ENCODE measurements at places on chromosomes 2 and 18. TPM values are rescaled to one million over a fixed set of nuclear protein-coding genes. Genes with fewer than 3 reads are reported as not detected.

DNA sequence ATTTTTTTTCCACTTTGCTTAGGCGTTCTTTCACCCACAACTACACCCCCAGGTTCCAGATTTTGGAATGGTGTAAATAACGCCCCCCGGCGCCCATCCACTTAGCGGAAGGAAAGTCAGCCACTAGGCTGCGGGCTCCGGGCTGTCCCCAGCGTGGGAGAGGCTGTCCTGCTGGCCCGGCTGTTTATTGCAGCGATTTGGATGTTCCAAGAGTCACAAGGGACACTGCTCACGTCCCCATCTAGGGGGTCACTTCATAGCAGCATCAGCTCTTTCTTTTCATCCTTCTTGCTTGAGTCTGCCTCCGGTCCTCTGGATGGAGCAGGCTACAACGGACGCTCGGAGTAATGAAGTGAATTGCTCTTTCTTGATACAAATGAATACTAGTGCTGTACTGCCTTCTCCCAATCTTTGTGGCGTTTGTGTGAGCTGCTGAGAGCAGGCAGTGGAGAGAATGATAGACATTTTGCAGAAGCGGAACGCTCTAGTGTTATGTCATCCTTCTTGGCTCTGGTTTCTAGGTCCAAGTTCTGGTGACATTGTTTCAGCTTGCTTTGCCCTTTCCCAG is 50.7 kb upstream of the PAIP2B start:
- DNase-seq, result no peak

DNA sequence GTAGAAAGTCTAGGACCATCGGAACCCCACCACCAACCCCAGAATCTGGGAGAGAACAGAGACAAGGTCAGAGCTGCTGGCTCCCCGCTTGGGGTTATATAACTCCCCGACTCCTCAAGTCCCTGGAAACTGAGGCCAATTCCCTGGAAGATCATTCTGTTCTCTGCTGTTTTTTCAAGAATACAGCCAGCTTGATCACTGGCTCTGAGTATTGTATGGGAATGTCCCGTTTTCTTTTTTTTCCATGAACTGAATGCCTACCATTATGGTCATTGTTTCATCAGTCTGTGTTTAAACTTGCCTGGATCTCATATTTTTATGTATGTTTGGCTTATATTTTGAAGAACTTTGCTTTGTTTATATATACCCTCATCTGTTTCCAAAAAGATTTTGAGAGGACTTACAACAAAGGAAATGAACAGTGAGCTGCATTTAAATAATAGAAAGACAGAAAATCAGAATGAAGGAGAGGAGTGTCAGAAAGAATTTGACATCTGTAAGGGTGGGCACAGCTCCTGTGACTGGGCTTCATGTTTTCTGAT is 90.0 kb upstream of the ALPP start:
- no peak for DNase-seq

DNA sequence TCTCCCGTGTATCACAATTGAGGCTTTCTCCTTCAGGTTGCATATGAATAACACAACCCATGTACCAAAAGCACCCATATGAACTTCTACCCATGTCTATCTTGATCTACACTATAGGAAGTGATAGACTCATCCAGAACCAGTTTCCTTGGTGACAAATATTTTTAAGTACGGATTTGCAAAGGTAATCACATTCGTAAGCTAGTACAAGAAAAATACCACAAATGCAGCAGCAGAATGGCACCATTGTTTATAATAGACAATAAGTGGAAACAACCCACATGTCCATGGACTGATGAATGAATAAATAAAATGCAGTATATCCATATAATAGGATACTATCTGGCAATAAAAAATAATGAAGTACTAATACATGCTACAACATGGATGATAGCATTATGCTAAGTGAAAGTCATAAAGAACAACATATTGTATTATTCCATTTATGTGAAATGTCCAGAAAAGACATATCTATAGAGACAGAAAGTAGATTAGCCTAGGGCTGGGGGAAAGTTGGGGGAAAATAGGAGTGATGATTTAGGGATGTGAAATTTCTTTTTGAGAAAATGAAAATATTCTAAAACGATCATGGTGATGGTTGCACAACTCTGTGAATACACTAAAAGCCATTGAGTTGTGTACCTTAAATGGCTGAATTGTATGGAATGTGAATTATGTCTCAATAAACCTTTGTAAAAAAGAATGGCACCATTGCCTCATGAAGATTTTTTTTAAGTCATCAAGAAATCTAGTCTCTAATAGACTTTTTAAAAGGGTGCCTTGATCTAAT is 3.4 kb upstream of the CCDC88A start:
- no peak for DNase-seq

GRCh38 chr2:46135228-46135855 is 161.9 kb upstream of the EPAS1 start:
- no peak for DNase-seq

GRCh38 chr2:106358521-106358920 is 109.7 kb downstream of the RGPD3 start:
- no peak for DNase-seq

DNA sequence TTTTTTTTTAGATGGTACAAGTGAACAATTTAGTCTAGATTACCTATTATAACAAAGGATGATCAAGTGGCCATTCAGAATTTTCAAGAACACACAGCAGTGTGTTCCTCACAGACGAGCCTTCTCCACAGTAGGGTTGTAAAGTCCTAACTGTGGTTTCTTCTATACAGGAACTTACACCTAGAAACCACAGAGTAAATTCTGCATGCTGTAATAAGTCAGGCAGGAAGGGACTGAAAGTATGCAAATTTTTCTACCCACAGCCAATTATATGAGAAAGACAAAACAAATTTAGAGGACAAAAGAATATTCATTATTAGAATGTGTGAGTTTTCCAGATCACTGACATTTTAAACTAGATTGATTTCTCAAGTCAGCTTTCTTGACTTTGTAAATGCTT is 99.5 kb downstream of the RBMS1 start:
- no peak for DNase-seq

DNA sequence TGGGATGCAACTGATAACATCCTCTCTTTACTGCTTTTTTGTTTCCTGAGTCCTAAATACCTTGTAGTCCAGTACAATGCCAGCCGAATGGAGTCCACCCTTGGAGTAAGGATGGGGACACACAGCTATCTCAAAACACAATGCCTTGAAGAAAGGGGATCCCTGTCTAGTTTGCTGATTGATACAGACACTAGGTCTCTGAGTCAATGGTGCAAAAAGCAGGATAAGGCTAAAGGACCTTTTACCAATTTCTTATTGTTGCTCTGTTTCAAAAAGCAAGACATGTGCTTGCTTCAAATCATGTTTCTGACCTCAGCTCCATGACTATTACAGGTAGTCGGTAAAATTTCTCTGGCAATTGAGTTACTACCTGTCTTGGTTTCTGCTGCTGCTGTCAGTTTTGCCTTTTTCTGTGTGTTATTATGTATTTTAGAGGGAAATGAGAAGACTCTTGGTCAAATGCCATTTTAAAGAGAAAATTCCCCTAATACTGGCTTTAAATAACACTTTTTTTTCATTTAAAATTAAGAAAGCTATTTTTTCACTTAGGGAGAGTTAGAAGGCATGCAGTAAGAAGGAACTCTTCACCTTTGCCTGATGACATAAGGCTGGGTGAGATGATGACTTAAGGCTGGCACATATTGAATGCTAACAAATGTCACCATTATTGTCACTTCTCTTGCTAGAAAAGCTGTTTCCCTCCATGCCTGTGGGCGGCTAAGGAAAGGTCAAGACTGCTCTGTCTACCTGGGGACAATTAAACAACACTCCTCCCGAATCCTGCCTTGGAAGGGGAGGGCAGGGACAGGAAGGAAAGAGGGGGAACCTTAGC is 4.9 kb upstream of the FIGLA start:
- no peak for DNase-seq

DNA sequence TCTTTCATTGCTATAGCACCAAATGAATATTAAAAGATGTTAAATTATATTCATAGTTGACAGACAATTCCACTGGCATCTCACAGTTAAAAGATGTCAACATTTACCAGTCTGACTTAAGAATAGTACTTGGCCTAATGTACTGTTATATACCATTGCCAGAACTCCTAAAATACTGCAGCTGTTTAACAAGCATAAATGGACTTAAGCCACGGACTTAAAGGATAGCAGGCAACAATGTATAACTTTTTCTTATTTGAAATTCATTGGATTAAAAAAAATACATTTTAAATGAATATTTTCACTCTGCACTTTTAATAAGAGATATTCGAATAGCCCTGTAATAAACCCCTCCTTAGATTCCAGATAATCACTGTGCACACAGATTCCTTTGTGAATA is 3.8 kb downstream of the TCF4 start:
- no peak for DNase-seq

GRCh38 chr2:212142631-212143030 is 396.0 kb downstream of the ERBB4 start:
- no peak for DNase-seq

- no peak for DNase-seq
These were observed 3.5 kb downstream of the WNT6 start for GRCh38 chr2:218863021-218863520.

DNA sequence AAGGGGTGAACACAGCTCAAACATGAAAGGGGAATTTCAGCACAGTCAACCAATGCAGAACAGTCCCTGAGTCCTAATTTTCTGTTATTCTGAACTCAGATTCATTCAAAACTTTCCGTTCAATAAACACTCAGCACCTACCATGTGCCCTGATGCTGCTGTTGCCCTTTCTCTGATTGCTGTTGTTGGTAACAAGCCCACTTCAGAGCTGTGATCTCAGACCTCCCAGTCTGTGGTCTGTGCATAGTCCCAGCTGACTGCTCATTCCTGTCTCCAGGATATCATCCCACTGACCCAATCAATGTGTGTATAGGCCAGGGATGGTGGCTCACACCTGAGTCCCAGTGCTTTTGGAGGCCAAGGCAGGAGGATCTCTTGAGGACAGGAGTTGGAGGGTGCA is 82.7 kb upstream of the SLC35G4 start:
- no peak for DNase-seq

DNA sequence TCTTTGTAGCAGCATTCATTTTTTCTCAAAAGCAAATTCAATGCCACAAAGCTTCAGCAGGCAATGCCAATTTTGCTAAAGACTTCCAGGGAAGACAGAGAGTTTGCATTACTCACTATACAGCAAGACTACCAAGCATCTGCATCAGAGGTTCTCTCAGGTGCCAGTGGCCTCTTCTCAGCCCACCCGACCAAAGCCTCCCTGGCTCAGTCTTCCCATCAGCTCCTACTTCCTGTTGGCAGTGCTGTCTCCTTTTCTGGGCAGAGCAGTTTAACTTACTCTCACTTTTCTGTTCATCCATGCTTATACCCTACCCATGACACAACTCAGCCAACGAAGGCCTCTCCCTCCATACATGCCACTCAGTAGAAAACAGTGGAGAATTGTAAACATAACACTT is 157.1 kb downstream of the TRABD2A start:
- no peak for DNase-seq

GRCh38 chr2:23487735-23488492 is 102.9 kb downstream of the KLHL29 start:
- DNase-seq, result no peak

DNA sequence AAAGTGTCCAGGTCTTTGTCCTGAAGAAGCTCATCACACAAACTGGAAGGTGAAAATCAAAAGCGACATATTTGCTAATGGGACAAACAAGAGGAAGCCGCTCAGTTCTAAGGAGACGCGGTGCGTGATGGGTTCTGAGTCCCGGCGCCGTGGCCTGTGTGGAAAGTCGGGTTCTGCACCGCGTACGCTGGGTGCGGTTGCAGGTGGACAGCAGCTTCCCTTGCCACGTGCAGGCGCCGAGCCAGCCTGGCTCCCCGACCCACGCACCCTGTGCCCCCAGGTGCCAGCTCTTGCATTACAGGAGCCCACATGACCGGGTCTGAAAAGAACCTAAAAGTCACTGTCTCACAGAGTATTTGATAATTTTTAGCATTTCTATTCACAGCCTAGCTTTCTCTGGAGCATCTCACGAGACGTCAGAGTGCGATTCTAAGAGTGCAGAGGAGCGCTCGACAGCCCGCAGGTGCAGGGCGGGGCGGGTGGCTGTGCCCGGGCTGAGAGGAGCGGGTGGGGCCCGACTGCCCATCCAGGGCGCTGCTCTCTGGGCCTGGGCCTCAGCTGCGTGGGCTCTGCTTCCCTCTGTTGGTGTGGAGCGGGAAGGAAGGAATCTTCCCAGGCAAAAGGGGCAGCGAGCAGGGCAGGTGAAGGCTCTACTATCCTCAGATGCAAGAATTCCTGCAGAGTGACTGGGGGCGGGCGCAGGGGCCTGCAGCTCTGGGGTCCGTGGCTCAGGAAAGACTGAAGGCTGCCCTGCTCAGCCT is 39.4 kb downstream of the MYT1L start:
- no peak for DNase-seq

GRCh38 chr2:226766352-226767055 is 33.1 kb downstream of the IRS1 start:
- no peak for DNase-seq

- no peak for DNase-seq
These were observed 319.8 kb upstream of the HNRNPA3 start for GRCh38 chr2:176892676-176893226.

DNA sequence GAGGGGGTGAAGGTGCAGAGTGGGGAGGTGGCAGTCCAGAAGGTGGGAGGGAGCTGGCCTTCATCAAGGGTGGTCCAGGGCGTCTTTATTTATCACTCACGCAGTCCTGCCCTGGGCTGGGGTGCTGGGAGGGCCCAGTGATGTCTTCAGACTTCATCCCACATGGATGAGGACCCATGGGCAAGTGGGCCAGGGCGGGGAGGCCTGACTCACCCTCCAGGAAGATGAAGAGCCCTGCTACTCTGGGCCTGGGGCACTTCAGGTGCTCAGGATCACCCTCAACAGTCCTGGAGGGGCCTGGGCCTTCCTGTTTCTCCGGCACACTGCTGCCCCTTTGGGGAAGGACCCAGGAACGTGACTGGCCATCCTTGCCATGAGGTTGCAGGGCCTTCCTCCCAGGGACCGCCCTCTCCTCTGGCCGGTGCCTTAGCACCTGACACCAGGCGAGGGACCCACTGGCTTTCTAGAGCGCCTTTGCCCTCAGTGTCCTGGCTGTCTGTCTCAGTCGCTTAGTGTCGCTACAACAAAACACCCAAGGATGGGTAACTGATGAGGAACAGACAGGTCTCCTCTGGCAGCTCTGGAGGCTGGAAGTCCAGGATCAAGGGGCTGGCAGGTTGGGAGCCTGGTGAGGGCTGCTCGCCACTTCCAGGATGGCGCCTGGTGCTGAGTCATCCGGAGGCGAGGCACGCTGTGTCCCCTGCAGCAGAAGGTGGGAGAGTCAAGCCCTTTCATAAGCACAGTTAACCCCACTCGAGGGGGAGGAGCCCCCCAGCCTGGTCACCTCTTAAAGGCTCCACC is 57.8 kb upstream of the HS6ST1 start:
- DNase-seq, result no peak

LHCGR gene
- polyA plus RNA-seq, result not detected
